ENCODE measurements at places on chromosomes 3 and 15.

- DNase-seq: no peak
Observed at GRCh38 chr3:59820352-59820934, 770.6 kb upstream of the CFAP20DC start.

DNA sequence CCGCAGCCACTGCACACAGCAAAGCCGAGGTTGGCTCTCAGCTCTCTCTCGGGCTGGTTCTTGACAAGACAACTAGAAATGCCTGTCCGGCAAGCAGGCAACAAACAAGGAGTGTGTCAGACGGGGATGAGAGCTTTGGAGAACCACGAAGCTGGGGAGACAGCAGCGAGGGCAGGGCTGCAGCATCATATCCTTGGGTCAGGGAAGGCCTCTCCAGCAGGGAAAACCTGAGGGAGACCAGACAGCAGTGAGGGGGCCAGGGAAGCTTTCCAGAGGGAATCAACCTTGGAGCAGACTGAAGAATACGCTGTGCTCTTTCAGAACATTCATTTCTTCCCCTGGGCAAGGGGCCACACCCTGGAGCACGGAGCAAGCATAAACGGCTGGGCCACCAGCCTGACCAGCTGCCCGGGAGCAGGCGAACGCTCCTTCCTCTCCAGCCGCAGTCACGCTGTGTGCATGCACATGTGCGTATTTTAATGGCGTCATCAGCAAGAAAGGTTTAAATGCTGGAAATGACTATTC is 58.7 kb downstream of the CHSY1 start:
- no peak for DNase-seq

GRCh38 chr15:35522061-35522460 is 23.9 kb downstream of the DPH6 start:
- DNase-seq: no peak

DNA sequence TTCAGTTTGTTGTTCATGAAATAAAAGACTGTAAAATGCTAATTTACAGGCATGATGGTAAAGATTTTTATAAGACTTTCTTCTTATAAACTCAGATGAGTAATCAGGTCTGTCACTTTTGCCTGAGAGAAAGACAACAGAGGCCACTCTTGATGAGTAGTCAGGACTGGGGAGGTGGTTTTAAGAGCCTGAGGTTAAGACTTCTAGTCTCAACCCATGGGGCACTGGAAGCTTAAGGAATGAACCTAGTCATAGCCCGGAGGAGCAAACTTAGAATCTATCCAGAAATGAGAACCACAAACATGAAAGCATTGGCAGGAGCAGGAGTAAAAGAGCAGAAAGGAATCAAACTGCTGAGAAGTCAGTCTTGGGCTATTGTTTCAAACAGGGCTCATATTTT is 846.3 kb upstream of the ARPP21 start:
- no peak for DNase-seq

DNA sequence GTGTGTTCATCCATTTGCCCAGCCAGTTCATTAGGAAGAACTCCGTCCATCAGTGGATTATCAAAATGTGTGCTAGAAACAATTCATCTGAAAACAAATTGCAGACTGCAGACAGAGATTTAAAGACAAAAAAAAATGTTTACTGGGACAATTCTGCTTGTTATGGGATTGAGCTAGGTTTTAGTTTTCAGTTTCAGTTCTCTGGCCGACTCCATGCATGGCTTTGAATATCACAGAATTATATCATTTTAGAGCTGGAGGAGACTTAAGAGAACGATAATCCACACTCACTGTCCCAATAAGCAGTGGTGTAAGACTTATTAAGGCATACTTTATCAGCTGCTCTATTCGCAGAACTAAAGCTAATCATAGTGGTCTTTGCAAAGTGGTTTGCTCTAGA is 51.1 kb downstream of the TFG start:
- no peak for DNase-seq

DNA sequence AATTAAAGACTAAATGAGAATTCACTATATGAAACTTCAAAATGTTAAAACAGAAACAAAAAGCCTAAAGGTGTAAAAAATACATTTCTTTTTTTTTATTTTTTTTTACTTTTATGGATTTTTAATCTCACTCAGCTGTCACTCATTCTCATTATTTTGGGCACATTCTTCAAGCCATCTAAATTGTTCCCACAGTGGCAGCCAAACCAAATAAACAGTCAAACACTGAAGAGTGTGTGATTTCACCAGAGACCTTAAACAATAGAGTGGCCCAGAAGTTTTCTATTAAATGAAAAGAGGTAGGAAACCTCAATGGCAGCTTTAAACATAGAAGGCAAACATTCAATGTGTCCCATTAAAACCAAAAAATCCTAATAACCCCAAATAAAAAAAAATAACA is 616.1 kb downstream of the OTOL1 start:
- no peak for DNase-seq

DNA sequence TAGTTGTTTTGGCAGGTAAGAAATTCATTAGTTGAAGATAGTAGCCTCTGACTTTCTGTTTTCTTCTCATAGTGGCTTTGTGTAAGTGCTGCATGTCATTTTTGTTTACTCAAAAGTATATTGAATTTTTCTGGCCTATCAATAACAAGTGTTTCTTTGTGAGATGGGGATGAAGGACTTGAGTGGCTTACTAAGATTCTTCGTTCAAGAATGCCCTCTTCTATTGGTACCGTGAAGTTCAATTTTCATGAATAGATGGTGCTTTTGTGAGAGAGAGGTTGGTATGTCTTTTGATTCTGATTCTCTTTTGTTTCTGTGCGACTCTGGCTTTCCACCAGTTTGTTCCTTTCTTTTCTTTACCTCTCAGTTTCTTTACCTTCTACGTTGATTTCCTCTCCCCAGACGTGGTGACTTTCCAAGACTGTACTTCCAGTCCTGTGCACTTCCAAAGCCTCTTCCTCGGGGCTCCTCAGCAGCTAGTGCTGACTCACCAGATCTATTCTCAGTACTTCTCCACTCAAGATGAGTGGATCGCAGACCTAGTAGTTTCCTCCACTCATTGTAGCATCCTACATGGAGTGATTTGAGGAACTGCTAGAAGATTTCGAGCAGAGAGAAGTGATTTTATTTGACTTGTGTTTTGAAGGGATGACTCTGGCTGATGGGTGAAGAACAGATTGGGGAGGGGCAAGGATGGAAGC is 82.0 kb upstream of the EPHB3 start:
- DNase-seq: no peak

DNA sequence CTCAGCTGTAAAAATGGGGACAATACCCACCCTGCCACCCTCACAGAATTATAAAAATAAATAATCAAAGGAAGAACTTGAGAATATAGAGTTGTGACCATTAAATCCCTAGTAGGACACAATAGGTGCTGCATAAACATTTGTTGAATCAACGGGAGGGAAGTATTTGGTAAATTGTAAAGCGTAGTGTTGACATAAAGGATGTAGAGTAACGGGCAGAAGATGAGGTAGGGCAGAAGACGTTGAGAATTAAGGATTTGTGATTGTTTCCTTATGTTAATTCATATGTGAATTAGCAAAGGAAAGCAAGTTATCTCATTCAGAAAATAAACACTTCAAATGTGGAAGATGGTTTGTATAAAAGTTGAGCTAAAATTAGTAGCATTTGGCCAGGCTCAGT is 7.1 kb downstream of the RAMAC start:
- no peak for DNase-seq

DNA sequence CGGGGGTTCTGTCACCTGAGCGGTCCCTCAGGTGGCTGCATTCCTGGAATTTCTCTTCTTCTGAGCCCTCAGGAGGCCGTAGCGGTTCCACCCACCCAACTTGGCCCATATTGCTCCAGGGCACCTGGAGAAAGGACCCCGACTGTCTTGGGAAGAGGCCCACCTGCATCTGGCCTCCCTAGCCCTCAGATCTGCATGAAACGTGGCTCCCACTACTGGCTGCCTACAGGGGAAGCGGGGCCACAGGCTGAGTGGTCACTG is 9.9 kb upstream of the ANPEP start:
- DNase-seq: no peak

DNA sequence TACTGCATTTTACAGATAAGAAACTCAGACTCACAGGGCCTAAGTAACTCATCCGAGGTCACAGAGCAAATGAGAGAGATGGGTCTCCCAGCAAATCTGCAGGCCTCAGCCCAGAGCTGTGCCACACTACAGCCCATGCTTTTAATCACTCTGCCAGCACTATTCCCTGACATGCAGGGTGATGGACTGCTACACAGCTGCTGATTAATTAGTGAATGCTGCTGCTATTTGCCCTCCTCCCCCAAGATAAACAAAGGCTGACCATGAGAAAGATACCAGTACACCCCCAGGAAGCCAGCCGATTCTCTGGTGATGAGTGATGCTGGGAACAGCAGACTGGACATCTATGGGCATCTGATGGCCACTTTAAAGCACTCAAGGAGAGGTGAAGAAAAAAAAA is 39.3 kb downstream of the RFTN1 start:
- peak; percentile 83 for DNase-seq

GRCh38 chr3:150129166-150129565 is 158.5 kb upstream of the PFN2 start:
- no peak for DNase-seq

GRCh38 chr15:86849558-86850285 is 770.1 kb downstream of the AGBL1 start:
- no peak for DNase-seq

GRCh38 chr3:51734572-51734907 is 27.7 kb downstream of the GRM2 start:
- DNase-seq: no peak

DNA sequence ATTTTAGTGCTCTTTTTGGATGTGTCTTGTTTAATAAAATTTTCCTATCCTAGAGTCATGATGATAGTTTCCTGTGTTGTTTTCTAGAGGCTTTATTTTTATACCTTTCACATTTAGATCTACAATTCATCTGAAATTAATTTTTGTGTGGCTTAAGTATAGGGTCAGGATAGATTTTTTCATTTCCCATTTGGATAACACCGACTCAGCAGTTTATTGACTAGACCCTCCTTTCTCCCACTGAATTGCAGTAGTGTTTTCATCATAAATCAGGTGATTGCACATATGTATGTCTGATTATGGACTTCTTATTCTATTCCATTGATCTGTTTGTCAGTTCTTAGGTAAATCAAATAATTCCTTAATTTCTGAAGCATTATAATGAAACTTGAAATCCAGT is 10.4 kb downstream of the PRR23A start:
- DNase-seq: no peak

DNA sequence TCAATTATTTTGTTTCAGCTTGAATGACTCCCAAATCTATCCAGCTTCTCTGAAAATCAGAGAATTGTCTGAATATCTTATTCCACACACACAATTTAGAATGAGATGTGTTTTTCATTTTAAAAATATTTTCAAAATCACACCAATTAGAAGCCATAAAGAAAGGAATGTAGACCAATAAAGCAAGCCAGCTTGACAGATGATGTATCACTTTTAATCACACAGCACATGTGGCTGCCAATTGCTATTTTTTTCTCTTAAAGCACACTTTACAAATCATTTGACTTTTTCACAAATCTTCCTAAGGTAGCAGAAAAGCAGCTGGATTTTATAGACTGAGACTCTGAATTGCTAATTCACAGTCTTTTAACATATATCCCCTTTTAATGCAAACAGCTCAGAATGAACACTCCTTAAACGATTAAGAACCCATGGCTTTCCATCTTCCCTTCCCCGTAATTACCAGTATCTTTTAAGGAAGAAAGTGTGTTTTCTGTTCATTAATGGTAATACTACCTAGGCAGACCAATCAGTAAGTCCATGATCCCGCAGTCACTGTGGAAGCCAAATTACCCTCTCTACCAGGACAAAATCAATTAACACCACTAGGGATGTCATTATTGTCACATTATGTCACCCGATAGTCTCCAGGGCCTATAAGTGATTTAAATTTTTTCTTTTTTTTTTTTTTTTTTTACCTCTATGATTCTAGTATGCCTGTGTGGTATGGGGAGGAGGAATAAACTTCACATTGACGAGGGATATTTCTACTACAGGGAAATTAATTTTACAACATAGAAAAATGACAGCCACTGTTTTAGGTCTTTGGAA is 250.0 kb upstream of the VEPH1 start:
- DNase-seq: no peak

- no peak for DNase-seq
Observed at GRCh38 chr15:80176443-80176842, 23.6 kb downstream of the FAH start.

DNA sequence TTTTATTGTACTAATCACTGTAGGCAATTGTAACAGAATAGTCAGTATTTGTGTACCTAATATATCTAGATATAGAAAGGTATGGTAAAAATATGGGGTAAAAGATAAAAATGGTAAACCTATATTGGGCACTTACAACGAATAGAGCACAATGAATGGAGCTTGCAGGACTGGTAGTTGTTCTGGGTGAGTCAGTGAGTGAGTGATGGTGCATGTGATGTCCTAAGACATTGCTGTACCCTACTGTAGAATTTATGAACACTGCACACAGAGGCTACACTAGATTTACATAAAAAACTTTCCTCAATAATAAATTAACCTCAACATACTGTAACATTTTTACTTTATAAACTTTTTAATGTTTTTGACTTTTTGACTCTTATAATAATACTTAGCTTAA is 274.3 kb upstream of the PPP2R3A start:
- no peak for DNase-seq

DNA sequence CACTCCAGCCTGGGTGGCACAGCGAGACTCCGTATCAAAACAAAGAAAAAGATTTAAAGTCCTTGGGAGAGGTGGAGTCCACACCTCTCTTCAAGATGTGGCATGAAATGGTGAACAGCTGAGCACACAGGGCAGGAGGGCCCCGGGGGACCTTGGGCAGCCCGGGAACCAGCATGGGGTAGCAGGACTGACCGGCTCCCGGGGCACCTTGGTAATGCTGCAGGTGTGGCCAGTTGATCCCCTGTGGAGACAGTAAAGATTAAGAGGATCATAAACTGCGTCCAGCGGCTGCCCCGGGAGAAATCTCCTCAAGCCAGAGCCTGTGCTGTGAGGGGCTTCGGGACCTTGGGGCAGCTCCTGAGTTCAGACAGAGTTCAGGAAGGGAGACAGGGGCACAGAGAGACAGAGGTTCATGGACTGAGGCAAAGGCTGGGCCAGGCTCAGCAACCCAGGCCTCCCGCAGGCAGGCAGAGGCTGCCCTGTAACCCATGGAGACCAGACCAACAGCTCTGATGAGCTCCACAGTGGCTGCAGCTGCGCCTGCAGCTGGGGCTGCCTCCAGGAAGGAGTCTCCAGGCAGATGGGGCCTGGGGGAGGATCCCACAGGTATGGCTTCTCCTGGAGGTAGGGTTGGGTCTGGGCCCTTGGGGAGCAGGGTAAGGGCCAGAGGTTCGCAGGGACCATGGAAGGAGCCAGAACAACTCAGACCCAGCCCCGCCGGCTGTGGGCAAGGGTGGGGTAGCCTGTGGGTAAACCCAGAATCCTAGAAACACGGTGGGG is at the start of gene NR2E3:
Gene NR2E3 (plus strand): TSS at position 299 of the 780 bp plus-strand sequence. CDS start 190 bp downstream, at position 489.
- DNase-seq: no peak

GRCh38 chr15:45714590-45715488 is 80.0 kb downstream of the SQOR start:
- peak; percentile 40 for DNase-seq
